ENCODE measurements at places on chromosomes 11 and 22. TPM values are rescaled to one million over a fixed set of nuclear protein-coding genes. Genes with fewer than 3 reads are reported as not detected.

The CCDC116 gene
- total RNA-seq = 2.5 TPM

The WNT11 gene
- 1.1 TPM for total RNA-seq

The OR51B4 gene
- not detected for total RNA-seq

The OR52I2 gene
- total RNA-seq = not detected

The GLYAT gene
- not detected for total RNA-seq

The HYLS1 gene
- 6.1 TPM for total RNA-seq

The KMT2A gene
- total RNA-seq = 42.9 TPM

The ANO3 gene
- total RNA-seq = 0.71 TPM

The PLA2G3 gene
- not detected for total RNA-seq

- DNase-seq = peak; percentile 84
Measured at GRCh38 chr11:95156916-95157541, 67.4 kb downstream of the ENDOD1 start.

DNA sequence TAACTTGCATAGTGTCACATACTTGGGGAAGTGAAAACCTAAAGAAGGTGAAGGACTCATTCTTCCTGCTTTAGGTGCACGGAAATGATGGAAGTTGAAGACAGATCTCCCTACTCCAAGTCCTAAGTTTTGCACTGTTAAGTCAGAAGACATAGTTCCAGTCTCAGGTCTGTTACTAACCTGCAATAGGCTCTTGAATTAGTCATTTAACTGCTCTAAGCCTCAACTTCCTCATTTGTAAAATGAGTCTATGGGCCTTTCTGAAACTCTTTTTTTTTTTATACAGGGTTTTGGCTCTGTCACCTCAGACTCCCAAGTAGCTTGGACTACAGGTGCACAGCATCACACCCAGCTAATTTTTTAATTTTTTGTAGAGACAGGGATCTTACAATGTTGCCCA is 30.8 kb upstream of the POU2AF1 start:
- no peak for DNase-seq

- DNase-seq = no peak
Measured at GRCh38 chr22:28143961-28144745, 225.1 kb upstream of the PITPNB start.

GRCh38 chr11:65692367-65692766 is 19.7 kb upstream of the KAT5 start:
- no peak for DNase-seq

DNA sequence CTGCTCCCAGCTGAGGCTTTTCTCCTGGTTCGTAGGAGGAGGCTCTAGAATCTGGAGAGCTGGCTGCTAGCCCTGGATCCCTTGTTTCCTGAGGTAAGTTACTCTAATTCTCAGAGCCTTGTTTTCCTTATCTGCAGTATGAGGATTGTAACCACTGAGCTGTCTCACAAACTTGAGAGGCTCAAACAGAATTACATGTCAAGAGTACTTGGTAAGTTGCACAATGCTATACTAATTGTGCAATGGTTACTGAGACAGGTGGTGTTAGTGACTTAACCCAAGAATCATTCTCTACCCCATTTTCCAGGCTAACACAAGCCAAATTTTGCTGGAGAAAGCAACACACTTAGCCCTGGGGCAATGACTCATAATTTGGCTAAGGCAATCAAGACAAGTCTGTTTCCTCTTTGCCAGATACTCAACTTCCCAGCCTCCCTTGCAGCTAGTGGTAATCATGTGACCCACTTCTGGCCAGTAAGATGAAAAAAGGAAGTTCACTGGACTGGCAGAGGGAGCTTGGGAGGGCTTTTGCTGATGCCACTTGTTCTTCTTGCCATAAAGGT is 348.0 kb downstream of the TENM4 start:
- peak; percentile 75 for DNase-seq
